ENCODE measurements at places on chromosomes 5 and 9.

DNA sequence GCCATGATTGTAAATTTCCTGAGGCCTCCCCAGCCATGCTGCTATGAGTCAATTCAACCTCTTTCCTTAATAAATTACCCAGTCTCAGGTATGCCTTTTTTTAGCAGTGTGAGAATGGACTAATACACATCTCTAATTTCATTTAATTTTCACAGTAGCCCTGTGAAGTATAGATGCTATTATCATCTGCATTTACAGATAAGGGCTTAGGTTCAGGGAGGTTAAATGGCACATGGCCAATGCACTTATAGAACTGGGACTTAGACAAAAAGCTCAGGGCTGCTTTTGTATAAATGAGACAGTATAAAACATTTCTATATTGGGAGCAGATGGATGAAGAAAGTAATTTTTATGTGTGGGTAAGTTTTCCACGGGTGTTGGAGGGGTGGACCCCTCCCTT, 62.9 kb upstream of the PANK3 start:
- no peak for DNase-seq

DNA sequence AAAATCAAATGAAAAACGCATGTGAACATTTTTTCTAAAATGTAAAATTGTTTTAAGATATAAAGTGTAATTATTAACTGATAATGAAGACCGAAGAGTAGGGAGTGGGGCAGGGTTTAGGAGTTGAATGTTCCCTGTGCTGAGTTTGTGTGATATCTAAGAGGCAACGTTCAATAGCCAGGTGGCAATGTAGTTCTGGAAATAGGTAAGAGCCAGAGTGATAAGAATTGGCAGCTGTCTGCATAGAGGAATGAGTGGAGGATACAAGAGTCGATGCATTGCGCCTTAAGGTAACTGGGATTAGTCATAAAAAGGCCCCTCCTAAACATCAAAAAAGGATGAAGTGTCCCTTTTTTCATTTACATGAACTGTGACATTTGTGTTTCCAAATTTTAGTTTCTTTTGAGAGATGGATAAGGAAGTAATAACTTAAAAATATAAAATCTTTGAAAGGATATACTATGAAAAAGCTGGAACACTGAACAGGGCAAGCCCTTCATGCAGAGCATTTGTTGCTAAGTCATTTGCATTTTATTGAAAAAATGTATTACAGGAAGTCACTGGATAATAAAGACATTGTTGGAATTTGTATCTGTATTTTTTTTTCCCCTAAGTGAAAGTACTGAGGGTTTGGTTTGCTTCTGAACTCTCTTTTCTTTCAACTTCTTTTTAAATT, 659.3 kb downstream of the ACTL7B start:
- no peak for DNase-seq

GRCh38 chr5:132689513-132689912, 15.7 kb downstream of the IL4 start:
- DNase-seq, result no peak

DNA sequence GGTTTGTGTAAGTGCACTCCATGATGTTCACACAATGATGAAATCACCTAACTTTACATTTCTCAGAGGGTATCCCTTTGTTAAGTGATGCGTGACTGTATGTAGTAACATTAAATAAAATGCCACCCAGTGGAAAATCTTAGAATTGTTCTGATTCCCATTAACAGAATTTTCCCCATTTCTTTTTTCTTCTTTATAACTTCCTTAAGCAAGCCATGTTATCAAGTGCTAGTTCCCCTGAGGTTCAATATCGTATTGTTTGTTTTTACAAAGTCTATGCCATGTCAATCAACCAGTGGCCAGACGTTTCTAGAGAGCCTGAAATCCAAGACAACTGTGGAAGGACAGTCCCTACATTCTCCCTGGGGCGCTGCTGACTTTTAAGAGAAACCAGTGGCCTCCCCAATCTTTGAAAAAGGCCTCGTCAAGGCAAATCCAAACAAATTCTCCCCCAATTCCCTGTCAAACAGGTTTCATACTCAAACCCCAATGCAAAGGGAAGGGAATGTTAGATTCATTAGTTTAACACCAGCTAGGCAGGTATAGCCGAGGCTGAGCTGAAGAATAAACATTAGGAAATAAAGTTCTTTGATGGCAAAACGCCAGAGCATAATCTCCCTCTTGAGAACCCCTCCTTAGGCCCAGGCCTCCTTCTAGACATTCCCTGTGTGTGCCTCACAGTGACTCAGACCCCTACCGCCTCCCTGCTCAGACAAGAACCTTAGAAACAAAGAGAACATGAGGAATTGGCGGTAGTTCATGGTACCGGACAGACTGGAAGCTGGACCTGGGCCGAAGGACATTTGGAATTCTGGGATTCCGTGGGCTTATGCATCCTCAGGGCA, 198.7 kb downstream of the GNA14 start:
- DNase-seq, result peak; percentile 75

- DNase-seq, result no peak
Measured at GRCh38 chr5:75839547-75839946, 122.3 kb upstream of the POC5 start.

DNA sequence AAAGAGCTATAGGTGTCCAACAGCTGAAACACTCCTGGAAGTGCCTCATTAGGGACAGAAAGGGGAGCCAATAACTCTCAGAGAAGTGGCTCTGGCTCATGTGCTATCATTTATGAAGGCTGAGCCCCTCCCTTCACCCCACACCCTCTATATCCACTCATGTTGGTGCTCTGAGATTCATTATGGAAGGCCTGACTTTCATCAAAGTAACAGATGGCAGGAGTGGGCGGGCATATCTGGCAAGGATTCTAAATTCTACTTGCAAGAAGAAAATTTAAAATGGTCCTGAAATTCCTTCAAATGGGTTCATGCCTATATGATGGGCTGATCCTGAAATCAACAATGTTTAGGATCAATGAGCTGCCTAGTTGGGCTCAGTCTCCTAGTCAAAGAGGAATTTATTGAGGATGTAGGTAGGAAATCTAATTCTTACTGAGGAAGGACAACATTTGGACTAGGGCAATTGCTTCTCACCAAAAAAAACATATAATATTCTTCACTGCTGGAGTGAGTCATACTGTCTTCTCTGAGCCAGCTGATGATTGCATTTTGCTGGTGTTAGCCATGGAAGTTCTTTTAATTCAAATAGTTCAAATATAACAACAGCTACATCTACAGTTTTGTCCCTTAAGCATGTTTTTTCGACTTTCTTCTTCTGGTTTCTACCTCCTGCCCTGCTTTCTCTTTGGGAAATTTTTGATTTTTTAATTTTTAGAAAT, 23.5 kb downstream of the NMRK1 start:
- peak; percentile 58 for DNase-seq

DNA sequence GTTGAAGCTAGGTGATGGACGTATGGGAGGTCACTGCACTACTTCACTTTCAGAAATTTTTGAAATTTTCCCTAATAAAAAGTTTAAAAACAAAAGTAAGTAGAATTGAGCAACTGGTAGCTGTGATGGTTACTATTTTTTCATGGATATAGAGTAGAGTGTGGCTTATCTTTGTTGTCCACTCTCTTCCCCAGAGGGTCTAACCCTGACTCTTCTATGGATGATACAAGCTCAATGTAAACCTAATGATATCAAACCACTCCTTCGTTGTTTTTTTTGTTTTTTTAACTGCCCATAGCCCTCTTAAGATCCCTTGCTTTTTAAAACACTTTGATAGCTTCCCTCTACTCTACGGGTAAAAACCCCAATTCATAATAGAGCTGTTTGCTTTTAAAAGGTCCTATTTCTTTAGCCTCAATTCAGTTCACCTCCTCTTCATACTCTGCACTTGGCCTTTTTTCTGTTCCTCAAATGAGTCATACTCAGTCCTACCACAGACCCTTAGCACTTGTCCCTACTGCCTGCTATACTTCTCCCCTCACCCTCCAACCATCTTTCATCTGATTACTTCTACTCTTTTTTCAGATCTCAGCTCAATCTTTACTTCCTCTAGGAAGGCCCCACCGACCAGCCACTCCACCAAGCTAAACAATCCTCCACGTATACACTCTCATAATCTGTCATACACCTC, 2.6 kb downstream of the HDAC3 start:
- no peak for DNase-seq

- no peak for DNase-seq
Measured at GRCh38 chr9:35976726-35977125, 18.8 kb upstream of the OR2S2 start.
